ENCODE measurements at places on chromosomes 6 and 20. TPM values are rescaled to one million over a fixed set of nuclear protein-coding genes. Genes with fewer than 3 reads are reported as not detected.

DNA sequence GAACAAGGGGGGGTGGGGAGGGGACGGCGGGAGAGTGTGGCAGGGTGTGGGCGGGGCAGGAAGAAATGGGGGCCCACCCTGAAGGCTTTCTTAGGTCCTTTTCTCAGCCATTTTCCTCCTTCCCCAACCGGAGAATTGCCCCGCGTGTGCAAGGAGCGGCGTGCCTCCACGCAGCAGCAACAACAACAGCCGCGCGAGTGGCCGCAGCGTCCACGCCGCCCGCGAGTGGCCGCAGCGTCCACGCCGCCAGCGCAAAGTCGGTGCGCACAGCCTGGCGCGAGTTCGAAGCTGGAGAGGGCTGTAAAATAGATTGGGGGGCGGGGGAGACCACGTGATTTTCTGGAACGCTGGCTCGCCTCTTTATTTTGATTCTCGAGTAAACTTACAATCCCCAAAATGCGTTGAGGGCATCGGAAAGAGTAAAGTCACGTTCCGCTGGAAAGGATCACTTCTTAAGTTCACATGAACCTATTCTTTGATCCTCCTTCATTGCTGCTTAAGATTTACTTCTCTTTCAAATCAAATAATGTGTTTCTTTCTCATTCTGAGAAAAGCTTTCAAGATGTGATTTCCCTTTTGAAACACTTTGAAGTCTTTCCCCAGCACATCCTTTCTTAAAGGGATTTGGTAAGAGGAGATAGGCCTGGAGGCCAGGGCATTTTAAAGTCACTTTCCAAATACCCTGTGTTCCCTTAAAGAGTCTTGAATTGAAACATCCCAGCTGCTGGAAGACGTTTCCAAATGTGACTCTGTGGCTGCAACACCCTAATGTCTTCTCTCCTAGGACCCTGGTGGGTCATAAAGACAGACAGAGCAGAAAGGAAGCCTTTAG lies 66.7 kb upstream of the ZNF217 start:
- DNase-seq: no peak

The NKX2-4 gene
- polyA plus RNA-seq: not detected

GRCh38 chr6:36853325-36853724 lies 14.1 kb upstream of the CPNE5 start:
- no peak for DNase-seq

The SLC22A7 gene
- polyA plus RNA-seq: not detected

DNA sequence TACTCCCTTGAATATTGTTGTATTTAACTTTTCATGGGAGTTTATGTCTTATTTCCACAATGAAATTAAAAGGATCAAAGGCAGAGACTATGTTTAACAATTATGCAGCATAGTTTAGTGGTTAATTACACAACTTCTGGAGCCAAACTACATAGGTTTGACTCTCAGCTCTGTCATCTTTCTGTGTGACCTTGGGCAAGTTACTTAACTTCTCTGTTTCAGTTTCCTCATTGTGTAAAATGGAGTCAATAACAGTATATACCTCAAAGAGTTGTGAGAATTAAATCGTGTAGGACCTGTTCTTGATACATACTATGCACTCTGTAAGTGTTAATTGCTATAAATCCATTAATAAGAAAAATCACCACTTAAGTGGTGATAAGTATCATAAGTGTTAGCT lies 48.3 kb downstream of the BTBD9 start:
- no peak for DNase-seq

The CEP250 gene
- 5.8 TPM for polyA plus RNA-seq

The DXO gene
- 10.4 TPM for polyA plus RNA-seq

All from keratinocyte (primary cell).